ENCODE measurements at places on chromosomes 2 and 18. TPM values are rescaled to one million over a fixed set of nuclear protein-coding genes. Genes with fewer than 3 reads are reported as not detected.

The RGPD4 gene
- total RNA-seq, result not detected

The DBI gene
- 160 TPM for total RNA-seq

The GREB1 gene
- 2.2 TPM for total RNA-seq

The ERFE gene
- total RNA-seq, result 4.2 TPM

The PARD3B gene
- total RNA-seq, result 15.7 TPM

Measured in smooth muscle cell of trachea (primary cell).